ENCODE measurements at places on chromosomes 5 and 9. TPM values are rescaled to one million over a fixed set of nuclear protein-coding genes. Genes with fewer than 3 reads are reported as not detected.

Gene ZNF354C
- total RNA-seq, result 2.1 TPM

Gene CDKN2B-AS1
- 0.56 TPM for total RNA-seq

Gene GGTA1
- total RNA-seq, result 0.14 TPM

Gene PRSS3
- 77.0 TPM for total RNA-seq

Gene SOX30
- total RNA-seq, result not detected

Gene SPINK7
- 4.2 TPM for total RNA-seq

Gene GPR150
- not detected for total RNA-seq

Gene SOWAHA
- 0.14 TPM for total RNA-seq

Gene BHMT
- not detected for total RNA-seq

Gene KIF4B
- not detected for total RNA-seq

Gene TAF1L
- total RNA-seq, result not detected

Gene SCGB3A2
- not detected for total RNA-seq

Gene FOXB2
- total RNA-seq, result not detected

Gene RASGRF2
- 1.3 TPM for total RNA-seq

Gene SPAAR
- total RNA-seq, result 0.21 TPM

Gene PCDH12
- not detected for total RNA-seq

Gene PCDHGA7
- 0.92 TPM for total RNA-seq

Gene PCDHGA12
- total RNA-seq, result 4.7 TPM

Gene ADAMTS2
- total RNA-seq, result 0.98 TPM

Gene GNA14
- total RNA-seq, result not detected

Gene NFIB
- total RNA-seq, result 16.4 TPM

Gene QRFP
- not detected for total RNA-seq

Gene RNF183
- total RNA-seq, result 0.21 TPM

Gene SLC36A3
- total RNA-seq, result not detected

Gene PCDHB15
- total RNA-seq, result 0.28 TPM

Gene PCDHB16
- total RNA-seq, result 0.14 TPM

Gene MAPK9
- 18.2 TPM for total RNA-seq

Gene HAND1
- total RNA-seq, result not detected

Gene CRHBP
- not detected for total RNA-seq

Gene PCDHGB4
- total RNA-seq, result 2.2 TPM

Gene RASGEF1C
- total RNA-seq, result not detected

Gene C9orf50
- not detected for total RNA-seq

Gene PRELID2
- 12.2 TPM for total RNA-seq

Gene OR4F3
- total RNA-seq, result not detected

Gene DCTN4
- total RNA-seq, result 32.9 TPM

Gene CCDC183
- total RNA-seq, result 0.42 TPM

Gene OR13C8
- not detected for total RNA-seq

Gene TLX3
- not detected for total RNA-seq

Gene PSMD5
- total RNA-seq, result 26.7 TPM

Gene SPAG8
- total RNA-seq, result not detected

Gene FOXD4L6
- 0.05 TPM for total RNA-seq

All from airway epithelial cell (primary cell).